Pancreas (tissue), 10 donors: ENCODE measurements at places on chromosomes 16 and 17. TPM values are rescaled to one million over a fixed set of nuclear protein-coding genes. Genes with fewer than 3 reads are reported as not detected.

Gene RBL2
- total RNA-seq = 37.1 TPM

DNA sequence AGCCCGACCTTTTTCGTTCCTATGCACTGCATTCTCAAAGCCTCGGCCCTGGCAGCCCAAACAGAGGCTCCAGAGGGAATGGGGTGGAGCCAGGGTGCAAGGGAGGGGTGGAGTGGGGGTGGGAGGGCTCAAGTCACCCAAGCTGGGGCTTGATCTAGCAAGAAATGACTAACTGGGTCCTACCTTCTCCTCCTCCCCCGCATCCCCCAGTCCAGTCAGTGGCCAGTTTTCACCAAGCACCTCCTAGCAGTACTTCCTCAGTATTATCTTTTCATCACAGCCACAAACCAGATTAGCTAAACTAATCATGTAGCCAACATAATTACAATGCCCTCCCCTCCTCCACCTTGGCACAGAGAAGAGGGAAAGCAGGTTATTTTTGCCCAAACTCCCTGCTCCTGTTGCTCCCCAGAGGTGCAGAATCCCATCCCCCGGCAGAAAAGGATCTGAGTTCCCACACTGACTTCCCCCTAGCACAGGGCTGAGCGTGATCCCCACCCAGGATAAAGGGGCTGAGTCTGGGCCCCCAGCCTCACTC is 2.2 kb downstream of the JUP start:
- no peak for DNase-seq

DNA sequence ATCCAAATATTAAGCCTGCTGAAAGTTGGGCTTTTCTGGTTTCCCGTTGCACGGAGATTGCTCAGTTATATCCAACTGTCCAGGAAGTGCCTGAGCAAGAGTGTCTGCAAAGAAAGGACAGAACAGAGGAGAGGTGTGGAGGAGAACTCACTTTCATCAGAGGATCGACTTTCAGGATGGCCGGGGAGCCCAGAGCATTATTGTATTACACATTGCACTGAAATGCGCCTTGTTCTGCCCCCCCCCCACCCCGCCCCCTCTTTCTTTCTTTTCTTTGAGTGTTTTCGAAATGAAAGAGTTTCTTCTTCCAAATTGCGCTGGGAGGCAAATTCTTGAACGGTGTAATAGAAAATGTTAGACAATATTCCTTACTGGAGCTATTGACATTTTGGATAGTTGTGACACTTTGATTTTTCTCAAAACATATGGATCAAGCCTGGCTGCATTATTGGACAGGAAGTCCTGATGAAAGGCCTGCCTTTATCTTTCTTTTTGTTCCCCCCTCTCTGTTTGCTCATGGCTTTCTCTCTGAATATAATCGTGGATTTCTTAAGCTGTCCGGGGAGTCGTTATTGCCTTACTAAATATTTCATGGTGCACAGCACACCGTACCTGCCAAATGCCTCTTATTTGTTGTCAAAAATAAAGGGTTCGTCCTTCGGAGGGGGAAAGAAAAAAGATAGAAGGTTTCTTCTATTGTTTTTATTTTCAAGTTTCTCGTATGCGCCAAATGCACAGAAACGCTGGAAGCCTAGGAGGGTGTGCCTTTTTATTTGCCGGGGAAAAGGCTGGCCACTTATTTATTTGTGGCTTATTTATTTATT is 110.8 kb downstream of the IRX3 start:
- no peak for DNase-seq

Gene HEATR9
- not detected for total RNA-seq

- DNase-seq = peak; percentile 21
These were observed 515 bp downstream of the SUMO2 start for GRCh38 chr17:75182319-75182568.

DNA sequence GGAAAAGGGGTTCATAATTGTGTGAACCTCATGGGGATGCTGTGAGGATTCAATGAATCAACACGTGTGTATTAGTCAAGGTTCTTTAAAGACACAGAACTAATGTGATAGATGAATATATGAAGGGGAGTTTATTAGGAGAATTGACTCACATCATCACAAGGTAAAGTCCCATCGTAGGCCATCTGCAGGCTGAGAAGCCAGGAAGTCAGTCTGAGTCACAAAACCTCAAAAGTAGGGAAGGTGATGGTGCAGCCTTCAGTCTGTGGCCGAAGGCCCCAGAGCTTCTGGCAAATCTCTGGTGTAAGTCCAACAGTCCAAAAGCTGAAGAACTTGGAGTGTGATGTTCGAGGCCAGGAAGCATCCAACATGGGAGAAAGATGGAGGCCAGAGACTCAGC is 413.4 kb downstream of the CDH13 start:
- no peak for DNase-seq

GRCh38 chr17:57975044-57975443 is 13.0 kb downstream of the VEZF1 start:
- DNase-seq = no peak

- DNase-seq = no peak
These were observed 70.9 kb upstream of the METRNL start for GRCh38 chr17:83008526-83008925.

DNA sequence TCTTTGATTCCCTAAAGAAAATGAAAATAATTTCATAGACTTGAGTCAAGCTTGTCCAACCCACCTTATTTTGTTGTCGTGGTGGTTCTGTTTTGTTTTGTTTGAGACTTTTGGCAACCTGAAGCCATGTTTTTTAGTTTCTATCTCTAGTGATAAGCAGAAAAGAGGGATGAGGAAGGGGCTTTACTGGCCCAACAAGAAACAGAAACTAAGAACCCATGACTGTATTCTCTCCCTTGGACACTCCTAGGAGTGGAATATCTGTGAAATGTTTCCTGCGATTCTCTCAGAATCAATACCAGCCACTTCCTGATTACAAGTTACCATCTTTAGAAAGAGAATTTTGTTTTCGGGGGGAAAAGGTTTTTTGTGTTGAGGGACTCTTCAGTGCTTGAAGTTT is 207.5 kb downstream of the PRKCA start:
- no peak for DNase-seq

- DNase-seq = no peak
These were observed 150.3 kb downstream of the ASIC2 start for GRCh38 chr17:33142705-33143299.
